ENCODE measurements at places on chromosomes 7 and 10. TPM values are rescaled to one million over a fixed set of nuclear protein-coding genes. Genes with fewer than 3 reads are reported as not detected.

- peaks cover 49% of the 10 kb centered on the region for H3K4me1 ChIP-seq
- H3K4me3 ChIP-seq = no peak overlapping the region
- H3K27ac ChIP-seq = no peak overlapping the region
These were observed 7.4 kb downstream of the RASSF4 start for GRCh38 chr10:44966816-44967509.

DNA sequence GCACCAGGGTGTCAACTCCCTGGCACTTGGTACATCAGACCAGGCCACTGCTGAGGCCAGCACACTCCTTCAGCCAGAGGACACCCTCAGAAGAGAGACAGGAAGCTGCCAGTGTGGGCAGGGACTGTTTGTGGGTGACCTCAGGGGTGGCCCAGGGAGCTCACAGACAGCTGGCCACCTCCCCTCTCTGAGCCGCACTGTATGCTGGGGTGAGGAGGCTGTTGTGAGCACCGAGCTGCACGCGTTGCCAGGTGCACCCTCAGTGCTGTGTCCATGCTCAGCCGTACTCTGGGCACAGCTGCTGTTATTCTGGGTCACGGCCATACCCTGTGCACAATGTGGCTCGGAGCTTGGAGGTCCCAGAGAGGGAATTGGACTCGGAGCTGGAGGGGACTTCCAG, 61.5 kb upstream of the NANOS1 start:
- DNase-seq = no peak
- H3K4me3 ChIP-seq = no peak overlapping the region
- H3K36me3 ChIP-seq = no peaks in the 10 kb centered on the region
- peaks cover 12% of the 10 kb centered on the region for H3K4me1 ChIP-seq
- no peak overlapping the region for H3K27ac ChIP-seq

- no peaks in the 10 kb centered on the region for H3K27me3 ChIP-seq
- H3K4me1 ChIP-seq = no peaks in the 10 kb centered on the region
- H3K27ac ChIP-seq = no peak overlapping the region
- H3K4me3 ChIP-seq = no peak overlapping the region
- no peak for DNase-seq
These were observed 170.2 kb downstream of the PPP1R17 start for GRCh38 chr7:31857172-31857571.

GRCh38 chr10:33195608-33196376, 138.7 kb downstream of the NRP1 start:
- no peak for DNase-seq
- H3K4me1 ChIP-seq = peaks cover 48% of the 10 kb centered on the region
- peaks cover 36% of the 10 kb centered on the region for H3K36me3 ChIP-seq
- H3K27ac ChIP-seq = peak overlapping the region; percentile 56
- H3K4me3 ChIP-seq = no peak overlapping the region

Gene HYAL4
- not detected for total RNA-seq

Gene IFIT5
- total RNA-seq = 25.1 TPM

Gene SLC12A9
- 8.0 TPM for total RNA-seq
